ENCODE measurements at places on chromosomes 7 and 10.

DNA sequence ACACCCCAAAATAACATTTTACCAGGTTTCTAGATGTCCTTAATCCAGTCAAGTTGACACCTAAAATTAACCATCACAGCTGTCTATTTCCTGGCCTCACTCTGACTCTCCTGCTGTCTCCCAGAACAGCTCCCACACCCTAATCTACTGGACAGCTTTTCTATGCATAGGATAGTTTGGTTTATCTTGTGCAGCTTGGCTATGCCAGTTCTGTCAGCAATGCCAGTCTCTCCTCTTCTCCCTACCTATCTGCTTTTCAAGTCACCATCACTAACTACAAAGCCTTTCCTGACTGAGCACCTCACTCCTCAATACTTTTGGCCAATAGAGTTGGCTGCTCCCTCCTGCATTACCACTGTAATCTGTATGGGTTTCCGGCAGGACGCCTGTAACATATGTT lies 5.0 kb downstream of the NCOA4 start:
- DNase-seq = no peak

DNA sequence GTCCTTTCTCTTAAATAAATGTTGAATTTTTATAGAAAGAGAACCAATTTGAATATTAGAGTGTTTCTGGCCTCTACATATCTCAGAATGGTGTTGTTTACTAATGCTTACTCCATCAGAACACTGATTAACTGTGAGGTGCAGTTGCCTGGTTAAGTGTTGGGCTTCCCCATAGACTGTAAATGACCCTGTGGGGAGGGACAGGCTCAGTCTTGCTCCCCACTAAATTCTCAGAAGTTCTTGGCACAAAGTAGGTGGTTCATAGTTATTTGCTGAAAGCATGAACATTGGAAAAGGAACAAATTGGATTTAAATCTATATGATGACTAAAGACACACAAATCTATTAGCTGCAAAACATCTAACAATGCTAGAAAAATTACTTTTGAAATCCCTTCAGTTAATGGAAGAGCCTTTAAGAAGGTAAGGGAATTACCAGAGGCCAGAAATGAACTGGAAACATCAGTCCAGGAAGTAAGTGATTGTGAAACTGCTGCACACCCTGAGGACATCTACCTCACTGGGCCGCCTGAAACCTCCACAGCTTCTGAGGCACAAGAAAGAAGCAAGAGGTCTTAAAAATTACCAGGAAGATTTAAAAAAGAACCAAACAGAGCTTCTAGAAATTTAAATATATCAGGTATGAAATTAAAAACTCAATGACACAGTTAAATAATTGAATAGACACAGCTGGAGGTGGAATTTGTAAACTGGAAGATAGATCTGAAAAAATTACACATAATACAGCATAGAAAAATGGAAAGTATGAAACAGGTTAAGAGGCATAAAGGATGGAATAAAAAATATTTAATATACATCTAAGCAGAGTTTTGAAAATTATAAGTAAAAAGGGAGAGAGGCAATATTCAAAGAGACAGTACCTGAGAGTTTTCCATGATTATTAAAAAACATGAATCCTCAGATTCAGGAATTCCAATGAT lies 17.8 kb upstream of the COMTD1 start:
- DNase-seq = no peak

DNA sequence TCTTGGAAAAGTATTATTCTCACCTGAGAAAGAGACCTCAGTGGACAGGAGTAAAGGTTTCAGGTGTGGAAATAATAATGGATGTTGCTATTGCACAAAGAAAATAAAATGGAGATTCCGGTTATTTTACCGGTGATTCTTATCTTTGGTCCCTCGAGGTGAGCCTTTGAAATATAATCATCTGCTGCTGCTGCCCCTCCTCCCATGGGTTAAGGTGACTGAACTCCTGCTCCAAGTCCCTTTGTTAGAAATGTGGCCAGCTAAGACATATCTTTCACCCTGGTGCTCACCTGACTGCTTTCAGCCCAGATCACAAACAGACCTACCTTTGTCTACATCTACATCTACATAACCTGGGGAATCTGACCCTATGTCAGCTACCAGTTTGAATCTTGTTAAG lies 5.7 kb downstream of the CUBN start:
- DNase-seq = no peak

DNA sequence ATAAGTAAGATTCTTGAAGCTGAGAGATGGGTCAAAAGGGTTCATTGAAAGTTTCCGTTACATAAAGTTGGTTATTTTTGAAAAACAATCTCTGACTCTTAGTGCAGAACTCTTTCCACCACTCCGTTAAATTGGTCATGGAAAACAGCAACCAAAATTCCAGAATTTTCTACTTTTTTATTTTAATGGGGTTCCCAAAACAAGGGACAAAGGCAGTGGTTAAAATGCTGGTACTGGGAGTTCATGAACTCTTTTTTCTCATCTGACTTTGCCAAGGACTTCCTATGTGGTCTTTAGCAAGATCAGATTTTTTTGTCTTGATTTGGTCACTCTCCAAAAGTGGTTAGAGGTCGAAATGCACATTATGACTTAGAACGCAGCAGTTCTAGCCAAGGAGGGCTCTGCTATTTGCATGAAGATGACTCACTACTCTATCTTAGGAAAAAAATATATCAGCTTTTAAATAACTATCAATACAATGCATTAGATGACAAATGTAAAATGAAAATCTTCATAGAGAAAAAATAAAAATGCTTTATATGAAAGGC lies 145.7 kb downstream of the REEP3 start:
- no peak for DNase-seq

DNA sequence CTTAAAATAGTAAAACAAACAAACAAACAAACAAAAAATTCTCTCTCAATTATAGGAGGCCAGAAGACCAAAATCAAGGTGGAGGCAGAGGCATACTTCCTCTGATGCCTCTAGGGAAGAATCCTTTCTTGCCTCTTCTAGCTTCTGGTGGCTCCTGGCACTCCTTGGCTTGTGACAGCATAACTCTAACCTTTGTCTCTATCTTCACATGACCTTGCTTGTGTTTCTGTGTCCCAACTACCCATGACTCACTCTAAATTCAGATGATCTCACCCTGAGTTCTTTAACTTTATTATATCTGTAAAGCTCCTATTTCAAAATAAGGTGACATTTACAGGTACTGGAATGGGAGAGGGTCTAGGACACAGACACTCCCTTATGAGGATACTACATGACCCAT lies 88.3 kb upstream of the ANTXRL start:
- DNase-seq = no peak

DNA sequence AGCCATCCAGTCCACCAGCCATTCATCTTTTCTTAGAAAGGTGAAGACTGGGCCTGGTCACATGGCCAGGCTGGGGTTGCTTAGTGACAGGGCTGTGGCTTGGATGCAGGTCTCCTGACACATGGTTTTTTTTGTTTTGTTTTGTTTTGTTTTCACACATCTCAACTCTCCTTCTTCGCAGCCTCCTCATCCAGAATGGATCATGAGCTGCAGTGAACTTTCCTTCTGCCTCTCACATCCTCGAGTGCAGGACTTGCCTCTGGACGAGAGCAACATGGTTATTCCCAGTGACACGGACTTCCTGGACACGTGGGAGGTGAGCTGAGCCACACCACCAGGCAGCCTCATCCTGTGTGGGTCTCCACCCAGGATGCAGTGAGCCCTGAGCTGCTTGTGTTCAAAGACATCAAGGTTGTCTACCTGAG lies 9.5 kb downstream of the AKR1E2 start:
- DNase-seq = no peak

GRCh38 chr10:5445006-5445405 lies 32.6 kb downstream of the NET1 start:
- no peak for DNase-seq

- DNase-seq = no peak
Measured at GRCh38 chr10:119273413-119273812, 66.0 kb downstream of the GRK5 start.

DNA sequence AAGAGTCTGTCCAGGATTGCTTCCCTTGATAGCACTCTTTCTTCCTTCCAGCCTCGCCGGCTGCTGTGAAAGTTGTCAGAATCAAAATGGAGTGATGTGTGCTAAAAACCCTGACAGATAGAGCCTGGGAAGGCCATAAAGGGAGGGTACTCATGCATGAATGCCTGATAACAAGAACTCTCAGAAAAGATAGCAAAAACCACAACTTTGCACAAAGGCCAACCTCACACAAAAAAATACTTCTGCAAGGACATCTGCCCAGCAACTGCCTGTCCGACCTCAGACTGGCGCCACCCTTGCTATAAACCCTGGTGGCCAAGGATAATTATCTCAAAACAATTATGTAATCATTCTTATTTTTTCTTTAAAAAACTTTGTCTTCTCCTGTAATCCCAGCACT lies 133.2 kb upstream of the SVIL start:
- no peak for DNase-seq

GRCh38 chr7:50612704-50613103 lies 47.5 kb upstream of the DDC start:
- no peak for DNase-seq

Data from activated CD8-positive, alpha-beta memory T cell treated with anti-CD3 and anti-CD28 coated beads for 48 hours (primary cell).